A172 (cell line): ENCODE measurements at places on chromosomes 13 and 19. TPM values are rescaled to one million over a fixed set of nuclear protein-coding genes. Genes with fewer than 3 reads are reported as not detected.

SWSAP1 gene
- 0.65 and 1.6 TPM in 2 replicates for total RNA-seq

ZNF71 gene
- 16.2 and 22.4 TPM in 2 replicates for total RNA-seq

MCEMP1 gene
- total RNA-seq: not detected in 2 replicates

CDC42EP5 gene
- 17.2 and 19.1 TPM in 2 replicates for total RNA-seq

VPS36 gene
- total RNA-seq: 29.5 and 45.3 TPM in 2 replicates

B3GNT3 gene
- total RNA-seq: not detected in 2 replicates

IRGC gene
- not detected in 2 replicates for total RNA-seq
